ENCODE measurements at places on chromosomes 12 and 14.

DNA sequence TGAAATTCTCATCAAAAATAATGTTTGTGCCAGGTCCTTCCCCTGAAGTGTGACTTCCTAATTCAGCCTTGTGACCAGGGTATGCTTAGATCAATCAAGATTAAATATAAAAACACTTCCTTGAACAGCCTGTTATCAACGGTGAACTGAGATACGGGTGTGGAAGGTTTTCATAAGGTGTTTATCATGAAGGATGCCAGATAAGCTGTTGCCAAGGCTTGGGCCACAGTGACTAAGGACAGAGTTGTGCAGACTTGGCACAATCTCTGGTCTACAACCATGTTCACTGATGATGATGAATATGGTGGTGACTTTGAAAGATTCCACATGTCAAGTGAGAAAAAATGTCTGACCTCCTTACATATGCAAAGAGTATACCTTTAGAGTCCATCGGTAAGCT lies 51.3 kb upstream of the LIN7A start:
- no peak for DNase-seq

- DNase-seq = no peak
These were observed 41.2 kb downstream of the ADGRD1 start for GRCh38 chr12:130994821-130995375.

- peak; percentile 33 for DNase-seq
These were observed 1.1 kb downstream of the LRP6 start for GRCh38 chr12:12265571-12266388.

GRCh38 chr12:105220929-105221290 lies 15.1 kb downstream of the APPL2 start:
- no peak for DNase-seq

DNA sequence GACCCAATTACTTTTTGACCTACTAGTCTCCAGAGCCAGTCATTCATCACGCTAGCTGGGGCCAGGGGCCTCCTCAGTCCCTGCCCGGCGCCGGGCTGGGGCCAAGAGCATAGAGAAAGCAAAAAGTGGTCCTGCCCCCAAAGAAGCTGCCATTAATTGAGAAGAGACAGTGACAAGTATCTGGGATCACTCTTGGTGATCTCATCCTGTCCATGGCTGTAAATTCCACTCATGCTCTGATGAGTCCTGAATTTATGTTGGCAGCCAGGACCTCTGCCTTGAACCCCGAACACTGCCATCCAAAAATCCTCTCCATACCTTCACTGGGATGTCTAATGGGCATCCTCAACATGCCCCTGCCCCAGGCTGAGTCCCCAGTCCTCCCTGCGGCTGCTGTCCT lies 34.4 kb upstream of the DLK1 start:
- no peak for DNase-seq

DNA sequence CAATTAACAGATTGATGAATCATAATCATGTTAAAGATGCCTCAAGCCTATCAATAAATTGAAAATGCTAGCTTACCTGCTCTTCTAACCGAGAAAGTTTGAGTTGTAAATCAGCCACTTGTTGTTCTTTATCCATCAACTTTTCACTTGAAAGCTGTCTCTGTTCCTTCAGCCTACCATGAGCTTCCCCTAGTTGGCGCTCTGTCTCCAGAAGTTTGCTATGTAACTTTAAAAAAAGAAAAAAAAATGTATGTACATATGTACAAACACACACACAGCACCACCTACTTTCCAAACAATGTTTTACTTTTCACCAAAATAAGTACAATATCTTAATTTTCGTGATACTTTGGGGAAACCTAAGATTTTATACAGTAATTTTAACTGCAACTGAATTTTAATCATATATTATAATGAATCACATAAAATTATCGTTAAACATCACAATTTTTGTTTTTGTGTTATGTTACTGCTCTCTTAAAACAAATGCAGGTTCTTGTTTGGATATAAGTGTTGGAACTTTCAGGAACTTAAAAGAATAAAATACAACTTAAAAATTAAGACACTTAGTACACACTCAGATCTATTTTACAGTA lies 101.2 kb downstream of the EEA1 start:
- DNase-seq = peak; percentile 40

DNA sequence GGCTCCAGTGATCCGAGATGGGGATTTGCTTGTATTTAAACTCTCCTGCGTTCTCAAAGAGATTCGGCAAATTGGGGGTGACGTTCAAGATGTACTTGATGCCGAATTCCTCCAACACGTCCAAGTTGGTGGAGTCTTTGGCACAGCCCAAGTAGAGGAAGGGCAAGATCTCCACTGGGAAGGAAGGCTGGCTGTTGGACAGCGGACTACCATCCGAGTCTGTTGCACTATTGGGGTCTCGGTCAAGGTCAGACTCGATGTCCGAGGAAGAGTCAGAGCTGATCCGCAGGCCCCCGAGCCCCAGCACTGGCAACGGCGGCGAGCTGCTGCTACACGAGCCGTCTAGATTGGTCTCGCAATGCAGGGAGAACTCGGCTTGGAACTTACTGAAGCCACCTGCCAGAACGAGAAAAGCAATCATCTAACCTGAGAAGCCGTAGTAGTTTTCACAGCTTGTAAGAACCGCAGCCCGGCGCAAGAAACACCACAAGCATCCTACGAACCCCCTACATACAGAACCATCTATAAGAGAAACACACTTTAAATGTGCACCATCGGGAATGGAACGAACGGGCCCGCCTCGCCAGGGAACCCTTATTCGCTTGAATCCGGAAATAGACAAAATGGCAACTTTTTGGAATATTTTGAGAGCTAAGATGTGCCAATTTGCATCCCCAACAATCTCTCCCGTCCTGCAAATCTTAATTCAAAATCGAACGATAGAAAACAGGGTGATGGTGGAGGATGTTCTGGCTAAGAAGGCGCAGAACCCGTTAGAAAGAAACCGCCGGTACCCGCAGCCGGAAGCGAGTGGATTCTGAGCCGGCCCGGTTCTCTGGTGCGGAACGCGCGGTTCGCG lies 1.4 kb downstream of the DUSP6 start:
- DNase-seq = no peak

- peak; percentile 94 for DNase-seq
These were observed 106.6 kb upstream of the NCOR2 start for GRCh38 chr12:124673801-124674617.

- no peak for DNase-seq
These were observed 54.5 kb downstream of the VCPKMT start for GRCh38 chr14:50061664-50062437.

GRCh38 chr12:28248555-28249145 lies 58.4 kb downstream of the CCDC91 start:
- DNase-seq = no peak

DNA sequence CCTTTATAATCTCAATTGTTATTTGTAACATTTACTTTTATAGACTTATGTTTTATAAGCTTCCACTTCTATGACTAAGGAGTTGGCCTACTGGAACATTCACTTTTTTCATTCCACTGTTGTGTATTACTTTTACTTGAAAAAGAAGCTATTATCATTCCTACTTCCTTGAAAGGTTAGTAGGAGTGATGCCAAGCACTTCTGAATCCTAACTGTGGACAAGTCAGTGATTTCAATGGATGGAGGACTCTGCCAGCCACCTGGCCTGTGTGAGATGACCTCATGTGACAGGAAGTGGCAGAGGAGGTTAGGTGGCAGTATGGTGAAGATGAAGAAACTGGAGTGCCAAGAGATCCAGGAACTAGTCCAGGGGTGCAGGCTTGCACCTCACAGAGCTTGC lies 46.0 kb downstream of the TECPR2 start:
- peak; percentile 48 for DNase-seq

GRCh38 chr14:56115334-56115870 lies 2.8 kb upstream of the PELI2 start:
- DNase-seq = no peak

DNA sequence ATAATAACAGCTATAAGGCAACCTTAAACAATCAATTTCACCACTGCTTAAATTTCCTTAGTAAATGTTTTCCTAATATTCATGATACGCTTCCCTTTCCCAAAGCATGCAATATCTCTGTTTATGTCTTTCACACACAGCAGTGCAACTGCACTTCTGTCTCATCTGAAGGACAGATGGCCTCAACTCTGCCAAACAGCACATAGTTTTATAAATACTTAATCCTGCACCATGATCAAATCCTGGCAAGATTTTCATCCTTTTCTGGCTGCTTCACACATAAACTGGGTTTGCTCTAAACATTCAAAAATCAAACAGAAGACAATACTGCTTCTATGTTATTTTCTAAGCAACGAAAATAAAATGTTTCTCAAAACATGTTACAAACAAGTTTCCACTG lies 266.3 kb downstream of the ITPR2 start:
- DNase-seq = peak; percentile 10

DNA sequence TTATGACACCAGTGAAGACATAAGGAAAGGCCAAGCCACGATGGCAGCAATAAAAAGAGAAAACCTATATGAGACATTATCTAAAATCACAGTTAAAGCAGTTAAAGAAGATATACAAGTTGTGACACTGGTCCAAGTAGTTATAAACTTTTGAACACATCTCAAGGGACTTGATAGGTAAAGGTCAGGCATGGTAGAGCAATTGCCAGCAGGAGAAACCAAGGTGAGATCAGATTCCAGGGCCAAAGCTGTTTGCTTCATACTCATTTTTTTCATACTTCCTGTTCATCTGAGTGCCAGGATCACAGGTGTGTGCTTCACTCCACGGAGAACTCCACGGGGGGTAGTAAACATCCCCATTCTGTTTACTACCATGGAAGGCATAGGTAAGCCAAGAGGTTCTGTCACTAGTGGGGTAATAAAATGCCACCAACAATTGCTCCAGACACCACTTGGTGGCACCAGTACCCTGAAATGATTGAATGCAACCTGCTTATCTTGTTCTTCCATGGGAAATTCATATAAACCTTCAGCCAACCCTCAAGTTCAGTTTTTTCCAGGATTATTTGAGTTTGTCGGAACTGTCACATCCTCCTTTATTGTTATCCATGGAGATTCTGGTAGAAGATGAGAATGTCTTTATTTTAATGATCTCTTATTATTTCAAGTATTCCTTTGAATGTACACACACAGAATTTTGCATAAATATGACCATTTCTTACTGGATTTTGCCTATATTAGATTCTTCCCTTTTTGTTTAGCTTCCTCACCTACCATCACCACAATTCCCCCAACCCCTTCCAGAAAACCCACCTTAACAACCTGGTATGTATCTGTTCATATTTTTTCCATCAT lies 59.2 kb upstream of the TSPAN8 start:
- peak; percentile 25 for DNase-seq

DNA sequence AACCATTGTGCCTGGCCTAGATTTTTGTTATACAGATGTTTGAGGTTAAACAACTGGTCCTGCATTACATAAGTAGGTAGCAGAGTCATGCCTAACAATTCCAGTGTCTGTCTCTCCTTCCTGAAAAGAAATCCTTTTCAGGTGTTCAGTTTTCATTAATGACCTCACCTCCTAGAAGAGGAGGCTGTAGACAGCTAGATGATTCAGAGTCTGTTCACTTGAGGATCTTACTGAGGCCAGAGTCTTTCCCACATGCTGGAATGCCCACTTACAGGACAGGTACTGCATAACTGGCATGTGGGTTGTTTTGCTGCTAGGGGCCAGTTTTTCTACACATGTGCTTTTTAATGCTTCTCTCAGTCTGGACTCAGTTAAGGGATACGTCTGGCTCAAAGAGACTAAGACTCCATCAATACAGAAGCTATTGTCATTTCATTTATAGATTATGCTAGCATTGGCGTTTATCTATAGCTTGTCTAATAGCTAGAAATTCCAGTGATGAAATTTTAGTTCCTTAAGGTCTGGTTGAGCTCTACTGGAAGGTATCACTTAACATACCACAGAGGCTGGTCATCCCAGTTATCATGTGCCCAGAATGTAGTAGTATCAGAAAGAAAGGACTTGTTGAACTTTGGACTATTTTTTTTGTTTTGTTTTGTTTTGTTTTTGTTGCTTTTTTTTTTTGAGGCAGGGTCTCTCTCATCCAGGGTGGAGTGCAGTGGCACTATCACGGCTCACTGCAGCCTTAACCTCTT lies 206.4 kb downstream of the ERC1 start:
- DNase-seq = no peak

Data from cerebellar cortex (tissue), 1 donor.